Stimulated activated CD4-positive, alpha-beta T cell treated with anti-CD3 and anti-CD28 coated beads, TNF-alpha, amount 100 ng/mL, for 48 hours (primary cell): ENCODE measurements at places on chromosomes 6 and 20.

DNA sequence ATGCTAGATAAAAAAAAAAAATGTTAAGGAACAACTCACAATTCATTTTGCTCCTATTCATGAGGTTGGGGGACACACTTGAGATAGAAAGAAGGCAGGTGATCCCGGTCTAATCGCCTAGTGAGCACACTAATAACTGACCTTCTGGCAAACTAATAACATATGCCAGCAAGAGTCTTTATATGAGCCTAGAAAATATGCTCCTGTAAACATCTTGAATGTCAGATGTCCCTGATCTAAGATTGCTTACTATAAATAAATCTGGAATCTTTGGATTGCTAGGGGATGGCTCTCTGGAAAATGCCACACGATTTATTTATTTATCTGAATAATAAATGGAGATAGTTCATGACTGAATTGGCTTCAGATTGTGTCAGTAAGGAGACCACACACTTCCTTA is 821.9 kb downstream of the GRIK2 start:
- no peak for DNase-seq

- no peak for DNase-seq
These were observed 51.6 kb upstream of the FAM83D start for GRCh38 chr20:38874460-38875174.

GRCh38 chr6:151357758-151358436 is 33.5 kb downstream of the ZBTB2 start:
- DNase-seq, result no peak

DNA sequence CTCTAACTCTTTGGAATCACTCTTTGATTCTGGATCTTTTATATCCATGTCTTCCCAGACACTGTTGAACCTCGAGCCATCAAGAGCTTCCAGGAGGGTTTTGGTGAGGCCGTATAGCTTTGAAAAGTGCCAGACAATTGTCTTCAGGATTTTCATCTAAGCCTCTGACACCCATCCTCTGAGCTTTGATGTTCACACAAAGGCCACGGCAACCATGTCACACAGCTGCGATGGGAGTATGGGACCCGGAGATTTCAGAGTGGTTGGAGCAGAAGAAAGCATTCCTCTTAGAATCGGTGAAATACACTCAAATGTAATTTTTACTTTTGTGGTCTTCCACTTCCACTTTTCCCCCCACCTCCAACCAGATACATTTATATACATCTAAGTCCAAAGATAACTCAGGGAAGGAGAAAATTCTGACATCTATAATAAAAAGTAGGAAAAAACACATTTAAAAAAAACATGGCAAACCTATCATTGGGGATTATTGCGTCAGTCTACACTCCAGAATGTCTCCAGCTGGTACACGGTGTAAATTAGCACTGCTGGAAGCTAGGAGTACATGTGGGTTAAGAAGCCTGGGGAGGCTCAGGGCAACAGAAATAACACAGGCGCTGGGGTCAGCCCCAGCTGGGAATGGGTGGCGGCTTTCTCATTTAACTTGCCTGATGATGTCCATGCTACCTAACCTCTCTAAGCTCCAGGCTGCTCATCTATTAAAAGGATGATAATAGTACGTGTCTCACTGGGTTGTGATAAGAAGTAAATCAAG is 92.7 kb downstream of the LY86 start:
- DNase-seq, result no peak

- no peak for DNase-seq
These were observed 44.8 kb upstream of the ENPP1 start for GRCh38 chr6:131762984-131763383.

- no peak for DNase-seq
These were observed 7.2 kb downstream of the HEBP2 start for GRCh38 chr6:138410972-138411880.

GRCh38 chr20:58078741-58079522 is 149.5 kb downstream of the ANKRD60 start:
- DNase-seq, result no peak

DNA sequence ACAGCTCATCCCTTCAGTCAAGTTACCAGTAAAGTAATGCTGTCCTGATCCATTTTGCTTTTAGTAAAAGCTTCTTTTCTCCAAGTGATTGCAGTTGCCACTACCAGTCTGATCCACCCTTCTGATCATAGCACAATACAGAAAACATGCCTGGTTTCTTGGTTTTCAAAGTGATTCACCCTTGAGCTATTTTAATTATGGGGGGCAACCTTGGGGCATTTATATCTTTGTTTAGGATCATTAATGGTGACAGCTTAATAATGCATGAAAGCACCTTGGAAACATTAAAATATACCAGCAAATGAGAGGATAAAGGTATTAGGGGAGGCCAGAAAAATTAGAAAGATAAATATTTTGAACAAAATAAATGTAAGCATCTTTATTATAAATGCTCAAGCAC is 38.4 kb downstream of the LRRC1 start:
- no peak for DNase-seq

DNA sequence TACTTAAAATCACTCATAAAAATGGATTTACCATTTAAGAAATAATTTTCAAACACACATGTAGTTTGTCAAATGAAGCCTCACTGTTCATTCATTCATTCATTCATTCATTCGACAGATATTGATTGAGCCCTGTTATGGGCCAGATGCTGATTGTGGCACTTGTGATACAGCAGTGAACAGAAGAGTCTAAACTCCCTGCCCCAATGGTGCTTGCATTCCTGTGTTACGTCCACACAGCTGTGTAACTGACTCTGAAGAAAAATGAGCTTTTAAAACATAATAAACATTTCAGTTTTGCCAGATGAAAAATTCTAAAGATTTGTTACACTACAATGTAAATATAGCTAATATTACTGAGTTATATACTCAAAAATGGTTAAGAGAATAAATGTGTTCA is 46.2 kb downstream of the BACH2 start:
- DNase-seq, result no peak

GRCh38 chr20:37375227-37375626 is 29.3 kb downstream of the SRC start:
- no peak for DNase-seq

GRCh38 chr20:31966991-31967655 is 828 bp upstream of the XKR7 start:
- no peak for DNase-seq

GRCh38 chr6:4973982-4974745 is 29.7 kb downstream of the RPP40 start:
- no peak for DNase-seq

GRCh38 chr6:135128268-135128914 is 52.7 kb upstream of the MYB start:
- DNase-seq, result peak; percentile 58

DNA sequence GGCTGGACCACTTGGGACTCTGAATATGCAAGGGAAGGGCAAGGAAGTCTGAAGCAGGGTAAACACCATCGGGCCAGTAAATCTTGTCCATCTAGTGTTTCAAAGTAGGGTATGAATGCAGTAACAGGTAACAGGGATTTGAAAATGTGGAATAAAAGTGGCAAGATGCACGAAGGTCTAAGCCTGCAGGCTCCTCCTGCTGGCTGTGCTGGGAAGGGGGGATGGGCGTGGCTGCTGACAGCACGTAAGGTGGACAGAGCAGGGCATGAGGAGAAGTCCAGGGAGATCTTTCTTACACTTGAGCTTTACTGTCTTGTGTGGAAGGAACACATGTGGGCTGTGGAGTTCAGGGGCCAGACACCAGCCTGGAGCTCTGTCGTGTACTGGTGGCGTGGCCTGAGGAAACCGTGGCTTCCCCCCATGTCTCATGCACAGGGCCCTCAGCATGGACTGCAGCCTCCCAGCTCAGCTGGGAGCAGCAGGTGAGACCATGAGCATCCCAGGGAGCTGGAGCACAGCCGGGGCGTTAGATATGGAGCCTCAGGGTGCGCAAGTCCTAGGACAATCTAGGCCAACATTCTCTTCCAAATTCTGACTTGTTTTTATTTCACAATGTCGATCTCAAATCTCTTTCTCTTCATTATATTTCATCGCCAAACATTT is 84.5 kb downstream of the SLC22A23 start:
- no peak for DNase-seq

DNA sequence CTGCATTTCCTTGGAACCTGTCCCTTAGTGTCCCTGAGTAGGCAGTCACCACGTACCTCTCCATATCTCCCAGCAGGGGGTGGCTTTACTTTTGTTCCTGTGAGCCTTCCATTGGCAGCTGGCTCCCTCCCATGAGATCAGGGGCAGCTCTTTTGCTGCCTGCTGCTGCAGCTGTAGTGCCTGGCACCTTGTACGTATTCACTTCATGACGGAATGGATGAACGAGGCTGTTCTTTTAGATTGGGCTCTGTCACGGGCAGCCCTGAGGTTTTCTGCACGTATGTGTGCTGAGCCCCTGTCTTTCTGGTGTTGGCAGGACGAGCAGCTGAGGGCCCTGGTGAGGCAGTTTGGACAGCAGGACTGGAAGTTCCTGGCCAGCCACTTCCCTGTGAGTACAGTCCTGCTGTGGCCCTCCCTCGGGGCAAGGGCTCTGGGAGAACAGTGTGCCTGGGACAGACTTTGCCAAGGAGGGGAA is 14.6 kb downstream of the MYBL2 start:
- no peak for DNase-seq

- DNase-seq, result no peak
These were observed 59.1 kb downstream of the BLOC1S5 start for GRCh38 chr6:8005136-8005535.

DNA sequence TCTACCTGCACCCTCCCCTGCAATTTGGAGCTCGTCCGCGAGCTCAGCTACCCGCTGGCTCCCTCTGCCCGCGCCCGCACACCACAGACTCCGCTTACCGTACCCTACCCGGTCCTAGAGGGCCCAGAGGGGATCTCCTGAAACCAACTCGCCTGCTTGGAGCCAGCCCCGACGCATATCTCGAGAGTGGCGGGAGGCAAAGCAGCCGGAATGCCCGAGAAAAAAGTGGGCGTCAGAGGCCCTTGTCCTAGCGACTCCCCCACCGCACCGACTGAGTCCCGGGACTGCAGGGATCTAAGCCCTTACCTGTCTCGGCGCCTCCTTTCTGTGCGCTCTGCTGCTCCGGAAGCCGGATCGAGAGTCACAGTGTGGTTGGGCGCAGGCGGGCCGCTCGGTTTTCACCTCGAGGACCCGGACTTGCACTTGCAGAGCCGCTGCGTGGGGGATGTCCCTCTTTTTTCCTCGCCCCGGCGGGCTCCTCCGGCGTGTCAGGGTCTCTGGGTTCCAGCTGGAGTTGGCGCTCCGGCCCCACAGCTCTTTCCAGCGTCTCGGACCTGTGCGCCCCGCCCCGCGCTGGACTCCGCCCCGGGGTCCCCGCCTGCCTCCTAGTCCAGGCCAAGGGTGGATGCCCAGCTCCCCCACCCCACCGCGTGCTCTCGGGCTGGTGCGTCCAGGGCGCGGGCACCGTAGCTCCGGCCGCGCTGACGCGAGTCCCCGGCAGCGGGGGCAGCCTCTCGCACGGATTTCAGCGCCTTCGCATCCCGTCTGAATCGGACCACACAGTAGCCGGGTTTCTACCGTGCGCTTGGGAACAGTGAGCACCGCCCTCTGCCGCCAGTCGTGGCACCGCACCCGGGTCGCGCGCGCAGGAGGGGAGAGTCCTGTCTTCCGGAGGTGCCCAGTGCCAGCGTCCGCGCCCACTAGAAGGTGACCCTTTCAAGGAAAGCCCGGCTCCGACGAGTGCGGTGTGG is at the start of gene PROKR2:
Gene PROKR2 (minus strand): TSS at position 767 of the 971 bp plus-strand sequence. CDS start 2,585 bp downstream, outside the sequence.
- no peak for DNase-seq

DNA sequence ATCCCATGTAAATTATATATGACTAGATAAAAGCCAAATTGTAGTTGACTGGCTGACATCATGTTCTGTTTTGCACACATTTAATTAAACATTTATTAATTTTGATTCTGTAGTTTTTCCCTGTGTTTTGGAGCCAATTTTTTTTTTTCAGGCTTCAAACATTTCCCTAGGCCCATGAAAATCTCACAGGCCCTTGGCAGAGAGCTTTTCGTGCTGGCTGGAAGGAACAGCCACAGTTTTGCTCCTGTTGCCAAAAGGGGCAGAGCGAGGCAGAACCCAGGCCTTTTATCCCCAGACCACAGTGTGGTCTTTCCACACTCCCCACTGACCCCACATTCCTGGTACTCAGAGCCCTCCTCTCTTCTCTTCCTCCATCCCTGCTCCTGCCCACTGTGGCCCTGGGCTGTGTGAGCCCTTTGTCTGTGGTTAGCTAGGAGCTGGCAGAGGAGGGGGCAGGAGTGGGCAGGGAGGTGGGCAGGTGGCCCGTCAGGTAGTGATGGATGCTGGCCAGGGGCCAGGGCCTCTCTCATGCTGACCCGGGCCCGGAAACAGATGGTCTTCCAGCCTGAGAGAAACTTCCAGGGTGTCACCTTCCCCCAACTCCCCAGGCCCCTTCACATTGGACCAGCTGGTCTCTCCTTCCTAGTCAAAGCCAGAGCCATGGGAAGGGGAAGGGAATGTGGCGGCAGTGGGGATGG is 19.4 kb upstream of the CCM2L start:
- DNase-seq, result no peak

GRCh38 chr6:1941534-1941933 is 303.9 kb downstream of the GMDS start:
- DNase-seq, result no peak

DNA sequence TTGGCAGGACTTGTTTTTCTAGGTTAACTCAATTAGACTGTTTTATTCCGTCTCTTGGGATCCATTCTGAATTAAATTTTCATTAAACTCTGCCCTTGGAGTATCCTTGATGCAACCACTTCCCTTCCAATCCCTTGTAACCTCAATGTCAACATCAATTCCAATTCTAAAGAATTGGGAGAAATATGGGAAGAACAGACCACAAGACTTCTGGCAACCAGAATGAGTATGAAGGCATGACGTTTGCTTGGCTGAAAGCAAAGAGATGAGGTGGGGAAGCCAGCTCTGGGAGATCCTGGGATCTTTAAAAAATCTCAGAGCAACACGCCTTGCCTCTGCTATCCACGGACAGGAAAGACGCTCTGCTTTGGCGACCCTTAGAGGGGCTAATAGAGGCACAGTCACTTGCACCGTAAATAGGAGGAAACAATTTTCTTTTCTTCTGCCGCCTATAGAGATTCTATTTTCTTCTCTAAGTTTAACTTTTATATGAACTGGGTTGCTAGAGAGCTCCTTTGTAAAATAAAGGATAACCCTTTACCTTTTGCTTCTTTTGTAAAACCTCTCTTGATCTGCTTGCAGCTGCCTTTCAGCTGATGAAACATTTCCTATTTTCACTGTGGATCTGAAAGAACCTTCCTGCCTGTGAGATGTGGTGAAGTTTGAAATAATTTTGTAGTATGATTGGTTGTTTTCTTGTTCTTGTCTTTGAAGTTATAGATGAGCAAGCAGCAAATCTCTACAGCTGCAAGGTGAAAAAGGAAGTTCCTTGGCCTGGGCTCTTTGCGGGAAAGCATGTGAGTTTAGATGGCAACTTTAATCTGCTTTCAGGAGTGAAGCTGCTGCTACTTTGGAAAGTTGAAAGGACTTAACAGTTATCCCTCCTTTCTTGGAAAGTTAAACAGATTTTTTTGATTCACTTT is at the start of gene ASIP:
Gene ASIP (plus strand): TSS at position 731 of the 923 bp plus-strand sequence. CDS start 18,952 bp downstream, outside the sequence.
- no peak for DNase-seq

- DNase-seq, result no peak
These were observed 19.1 kb downstream of the B4GALT5 start for GRCh38 chr20:49694450-49695071.

GRCh38 chr20:19789446-19789845 is 31.4 kb downstream of the RIN2 start:
- no peak for DNase-seq
